Spinal cord (tissue), 10 donors: ENCODE measurements at places on chromosomes 1 and 21. TPM values are rescaled to one million over a fixed set of nuclear protein-coding genes. Genes with fewer than 3 reads are reported as not detected.

Gene FOXD2
- 14.3 TPM for total RNA-seq

Gene HES3
- not detected for total RNA-seq

Gene PLEKHN1
- not detected for total RNA-seq

Gene SV2A
- total RNA-seq: 90.7 TPM

Gene TBX19
- total RNA-seq: 0.50 TPM

Gene ATP1A4
- total RNA-seq: 0.10 TPM

Gene CLIC6
- total RNA-seq: 19.0 TPM

Gene HRNR
- total RNA-seq: not detected

Gene PLA2G2E
- total RNA-seq: not detected

Gene UTS2
- total RNA-seq: 11.0 TPM

Gene AZIN2
- total RNA-seq: 15.1 TPM

Gene CD1C
- total RNA-seq: not detected

Gene ST6GALNAC3
- total RNA-seq: 29.9 TPM

Gene OR2T11
- not detected for total RNA-seq

Gene LRRC71
- total RNA-seq: 0.30 TPM
